Epithelial cell of esophagus (primary cell): ENCODE measurements at places on chromosomes 1 and 21.

- DNase-seq = no peak
Observed at GRCh38 chr21:26936641-26937040, 30.2 kb downstream of the ADAMTS5 start.

- peak; percentile 74 for DNase-seq
Observed at GRCh38 chr1:57966751-57967406, 543.0 kb upstream of the DAB1 start.

DNA sequence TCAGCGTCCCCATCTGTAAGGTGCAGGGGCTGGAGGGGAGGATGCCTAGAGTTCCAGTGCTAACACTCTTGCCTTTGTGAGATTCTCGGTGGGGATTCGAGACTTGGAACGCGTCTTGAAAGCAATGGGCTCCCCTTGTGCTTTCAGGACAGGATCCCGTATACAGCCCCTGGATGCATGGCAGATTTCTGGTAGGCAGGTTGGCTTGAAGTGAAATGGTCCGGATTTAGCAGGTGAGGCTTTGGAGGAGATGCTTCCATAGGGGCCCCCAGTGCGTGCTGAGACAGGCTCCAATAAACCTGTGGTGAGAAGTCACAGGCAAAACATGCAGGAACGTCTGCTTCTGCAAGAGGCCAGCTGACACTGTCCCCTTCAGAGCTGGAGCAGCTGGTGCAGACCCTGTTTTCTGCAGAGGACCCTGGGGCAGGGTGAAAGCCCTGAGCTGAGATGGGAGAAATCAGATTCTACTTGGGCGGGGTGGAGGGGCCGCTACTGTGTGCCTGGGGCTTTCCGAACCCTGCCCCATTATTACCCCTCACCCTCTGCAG lies 270.4 kb downstream of the PTPRU start:
- no peak for DNase-seq

GRCh38 chr1:59477286-59477685 lies 180.4 kb downstream of the FGGY start:
- DNase-seq = peak; percentile 50

DNA sequence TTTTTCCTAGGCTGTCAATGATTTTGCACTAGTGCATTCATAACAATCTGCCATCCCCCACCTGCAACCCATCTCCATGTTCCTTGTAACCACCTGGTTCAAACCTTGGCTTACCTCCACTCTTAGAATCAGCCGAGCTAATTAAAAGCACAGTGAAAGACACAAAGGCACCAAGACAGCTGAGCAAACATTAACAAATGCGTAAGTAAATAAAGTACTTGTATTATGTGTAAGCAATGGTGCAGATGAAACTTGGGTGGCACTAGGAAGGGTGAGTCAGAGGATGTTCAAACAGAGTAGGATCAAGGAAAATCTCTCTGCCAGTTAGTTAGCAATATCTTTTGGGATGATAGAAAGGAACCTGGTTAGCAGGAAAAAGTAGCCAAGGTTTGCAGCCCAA lies 5.1 kb upstream of the FOXJ3 start:
- DNase-seq = peak; percentile 93

DNA sequence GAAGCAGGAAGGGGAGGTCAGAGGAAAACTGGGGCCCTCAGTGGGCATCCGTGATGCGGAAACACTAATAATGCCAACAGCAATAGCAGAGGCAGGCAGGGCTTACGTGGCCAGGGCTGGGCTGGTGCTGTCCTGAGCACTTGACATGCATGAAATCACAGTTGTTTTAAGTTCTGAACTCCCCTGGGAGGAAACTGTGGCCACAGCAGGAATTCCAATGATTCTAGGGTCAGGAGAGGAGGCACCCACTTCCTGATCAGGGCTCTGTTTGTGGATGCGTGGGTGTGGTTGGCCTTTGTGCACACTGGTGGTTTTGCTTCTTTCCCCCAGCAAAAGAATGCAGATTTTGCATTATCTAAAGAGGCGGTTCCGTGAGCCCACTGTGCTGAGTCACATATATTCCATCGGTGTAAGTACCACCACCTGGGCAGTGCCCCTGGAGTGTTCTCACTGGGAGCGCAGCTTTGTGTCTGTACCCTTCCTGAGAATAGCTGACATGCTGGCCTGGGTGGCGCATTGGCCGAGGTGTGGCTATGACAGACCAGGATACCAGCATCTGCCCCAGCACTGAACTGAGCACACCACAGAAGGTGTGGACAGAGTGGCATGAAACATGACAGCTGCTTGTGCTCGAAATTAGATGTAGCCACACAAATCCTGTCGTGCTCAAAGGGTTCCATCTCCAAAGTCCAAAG lies 71.0 kb downstream of the PDE9A start:
- peak; percentile 59 for DNase-seq

- DNase-seq = no peak
Observed at GRCh38 chr1:205056188-205056611, 13.2 kb downstream of the CNTN2 start.

DNA sequence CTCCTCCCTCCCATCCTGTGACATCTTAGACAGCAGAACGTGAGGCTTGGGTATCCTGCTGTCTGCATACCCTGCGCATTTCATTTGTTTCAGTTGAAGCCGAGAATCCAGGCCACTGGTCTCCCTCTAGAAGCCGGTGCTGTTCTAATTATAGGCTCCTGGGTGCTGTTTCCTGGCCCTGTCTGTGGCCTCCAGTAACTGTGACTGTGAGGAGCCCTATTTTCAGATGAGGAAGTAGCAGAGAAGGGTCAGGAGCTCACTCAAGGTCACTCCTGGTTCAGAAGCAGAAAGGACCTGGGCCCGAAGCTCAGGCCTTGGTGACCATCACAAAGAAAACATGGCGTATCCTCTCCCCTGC lies 24.0 kb downstream of the COQ8A start:
- no peak for DNase-seq

DNA sequence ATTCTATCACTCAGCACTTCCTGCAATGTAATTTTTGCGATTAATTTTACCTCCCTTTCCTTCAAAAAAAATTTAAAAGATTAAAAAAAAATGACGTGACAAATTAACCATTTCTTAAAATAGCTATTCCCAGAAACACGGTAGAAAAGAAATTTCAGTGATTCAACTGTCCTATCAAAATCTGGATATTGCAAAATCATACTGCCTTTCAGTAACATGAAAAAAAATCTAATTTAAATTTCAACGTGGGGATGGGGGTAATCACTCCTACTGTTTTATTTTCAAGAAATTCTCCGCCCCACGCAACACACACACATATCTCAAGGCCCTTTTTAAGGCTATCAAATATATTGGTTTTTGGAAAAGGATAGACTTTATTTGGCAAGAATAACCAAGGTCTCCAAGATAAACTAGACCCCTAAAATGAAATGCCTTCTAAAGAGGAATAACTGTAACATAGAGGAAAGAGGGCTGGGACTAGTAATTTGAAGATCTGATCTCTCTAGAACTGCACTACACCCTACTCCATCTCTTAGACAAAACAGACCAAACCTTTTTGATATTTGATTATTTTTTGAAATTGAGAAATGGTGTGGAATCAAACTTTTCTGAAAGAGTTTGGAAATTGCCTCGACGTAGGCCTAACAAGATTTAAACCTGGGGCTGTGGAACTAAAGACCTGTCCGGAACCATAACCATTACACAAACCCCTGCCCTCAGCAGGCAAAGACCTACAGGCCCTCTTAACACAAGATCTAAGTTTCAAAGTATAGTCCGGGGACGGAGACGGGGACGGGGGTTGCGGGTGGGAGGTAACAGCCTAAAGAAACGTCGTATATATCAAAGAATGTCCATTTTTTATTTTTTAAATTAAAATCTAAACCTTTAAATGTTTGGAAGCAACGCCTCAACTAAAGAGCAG lies 941 bp downstream of the ARNT start:
- no peak for DNase-seq

- DNase-seq = no peak
Observed at GRCh38 chr1:40197656-40198055, 36.5 kb downstream of the RLF start.

- peak; percentile 89 for DNase-seq
Observed at GRCh38 chr1:221832617-221833016, 90.7 kb upstream of the DUSP10 start.

GRCh38 chr1:228008391-228009115 lies 1.8 kb downstream of the WNT3A start:
- no peak for DNase-seq

- no peak for DNase-seq
Observed at GRCh38 chr1:196557797-196558196, 50.4 kb downstream of the KCNT2 start.

DNA sequence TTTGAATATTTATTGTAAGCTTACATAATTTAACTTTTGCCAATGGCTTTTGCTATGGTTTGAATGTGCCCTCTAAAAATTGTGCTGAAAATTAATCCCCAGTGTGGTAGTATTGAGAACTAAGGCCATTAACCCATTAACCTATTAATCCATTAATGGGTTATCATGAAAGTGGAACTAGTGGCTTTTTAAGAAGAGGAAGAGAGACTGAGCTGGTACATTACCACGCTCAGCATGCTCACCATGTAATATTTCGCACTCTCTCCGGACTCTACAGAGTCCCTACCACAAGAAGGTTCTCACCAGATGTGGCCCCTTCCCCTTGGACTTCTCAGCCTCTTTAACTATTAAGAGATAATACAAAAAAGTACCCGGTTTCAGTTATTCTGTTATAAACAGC lies 164.4 kb upstream of the ZRANB2 start:
- no peak for DNase-seq

- DNase-seq = no peak
Observed at GRCh38 chr1:9425859-9426258, 113.4 kb upstream of the SLC25A33 start.

- DNase-seq = no peak
Observed at GRCh38 chr1:151144474-151145303, 1.7 kb downstream of the SEMA6C start.

DNA sequence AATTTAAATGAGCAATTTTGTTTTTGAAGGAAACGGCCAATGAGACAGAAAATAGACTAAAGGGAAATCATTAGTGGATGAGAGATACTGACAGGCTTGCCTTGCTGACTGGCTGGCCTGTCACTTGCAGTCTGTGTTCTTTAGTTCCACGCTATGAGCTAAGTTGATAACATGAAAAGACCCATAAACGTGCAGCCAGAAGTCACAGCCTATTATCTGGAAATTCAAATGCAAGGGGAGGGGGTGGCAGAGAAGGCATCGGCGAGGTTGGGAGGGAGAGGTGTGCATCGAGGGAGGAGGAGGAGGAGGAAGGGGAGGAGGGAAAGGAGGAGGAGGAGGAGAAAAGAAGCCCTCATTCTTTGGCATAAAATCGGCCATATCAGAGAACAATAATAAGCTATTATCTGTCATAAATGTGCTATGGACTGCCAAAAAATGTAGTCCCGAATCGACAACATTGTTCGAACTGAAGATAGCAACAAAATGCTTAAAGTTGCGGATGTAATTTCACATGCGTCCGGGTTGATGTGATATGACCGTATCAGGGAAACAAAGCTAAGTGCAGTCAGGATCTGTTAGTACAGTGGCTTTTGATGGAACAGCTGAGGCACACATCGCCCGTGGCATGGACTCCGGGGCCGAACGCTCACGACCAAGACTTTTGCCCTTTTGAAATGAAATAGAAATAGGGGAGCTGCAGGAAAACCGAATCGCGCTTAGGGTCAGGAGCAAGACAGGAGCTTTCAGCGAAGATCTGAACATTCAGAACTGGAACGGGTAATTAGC lies 11.6 kb upstream of the BARHL2 start:
- DNase-seq = no peak

DNA sequence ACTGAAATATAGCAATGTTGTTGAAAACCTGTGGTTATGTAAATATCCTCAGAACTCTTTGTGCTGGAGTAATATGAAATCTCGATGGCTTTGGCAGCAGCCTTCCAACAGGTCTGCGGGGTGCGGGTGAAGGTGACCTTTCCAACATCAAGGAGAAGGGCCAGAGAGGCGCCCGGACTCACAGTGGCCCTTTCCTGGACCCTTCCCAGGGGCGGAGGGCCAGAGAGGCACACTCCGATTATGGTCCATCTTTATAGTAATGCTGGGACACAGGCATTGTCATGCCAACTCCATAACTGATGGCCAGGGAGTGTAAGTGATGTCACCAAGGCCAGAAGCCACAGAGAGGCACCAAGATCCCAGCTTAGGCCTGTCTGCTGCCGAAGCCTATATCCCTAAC lies 18.1 kb downstream of the SLC37A1 start:
- DNase-seq = no peak

- peak; percentile 52 for DNase-seq
Observed at GRCh38 chr1:150627826-150628410, 1.5 kb downstream of the ENSA start.

- no peak for DNase-seq
Observed at GRCh38 chr1:201404055-201404454, 4.9 kb upstream of the LAD1 start.
